ENCODE measurements at places on chromosomes 4 and X.

- no peak for DNase-seq
Observed at GRCh38 chr4:142434519-142435224, 411.4 kb downstream of the INPP4B start.

DNA sequence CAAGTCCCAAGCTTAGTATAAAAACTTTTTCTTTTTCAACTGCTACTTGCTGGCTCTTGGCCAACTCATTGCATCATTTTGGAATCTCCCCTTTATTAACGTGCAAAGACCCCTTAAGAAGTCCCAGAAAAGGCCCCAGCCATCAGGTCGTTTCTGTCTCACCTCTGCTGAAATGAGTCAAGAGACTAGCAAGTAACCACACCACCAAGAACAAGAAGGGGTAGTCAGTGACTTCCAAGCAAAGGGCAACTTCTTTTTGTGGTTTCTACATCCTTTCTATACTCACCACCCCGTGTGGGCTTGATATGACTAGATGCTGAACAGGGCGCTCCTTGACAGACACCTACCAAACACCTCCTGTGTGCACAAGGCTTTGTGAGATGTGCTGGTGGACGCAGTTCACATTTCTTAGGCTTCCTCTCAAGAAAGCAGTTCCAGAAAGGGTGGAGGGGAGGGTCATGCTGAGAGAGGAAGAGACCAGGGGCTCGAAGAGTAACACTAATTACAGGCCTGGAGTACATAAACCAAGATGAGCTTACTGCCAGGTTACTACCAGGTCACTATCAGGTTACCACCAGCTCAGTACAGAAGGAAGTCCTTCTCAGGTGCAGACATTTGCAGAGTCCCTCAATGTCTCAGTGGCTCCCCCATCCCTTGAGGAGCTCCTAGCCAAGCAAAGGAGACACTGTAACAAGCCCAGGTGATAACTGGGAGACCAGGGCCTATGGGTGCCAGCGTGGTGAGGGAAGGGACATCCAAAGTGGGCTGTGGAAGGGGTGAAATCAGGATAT, 19.3 kb downstream of the JAKMIP1 start:
- DNase-seq = no peak

DNA sequence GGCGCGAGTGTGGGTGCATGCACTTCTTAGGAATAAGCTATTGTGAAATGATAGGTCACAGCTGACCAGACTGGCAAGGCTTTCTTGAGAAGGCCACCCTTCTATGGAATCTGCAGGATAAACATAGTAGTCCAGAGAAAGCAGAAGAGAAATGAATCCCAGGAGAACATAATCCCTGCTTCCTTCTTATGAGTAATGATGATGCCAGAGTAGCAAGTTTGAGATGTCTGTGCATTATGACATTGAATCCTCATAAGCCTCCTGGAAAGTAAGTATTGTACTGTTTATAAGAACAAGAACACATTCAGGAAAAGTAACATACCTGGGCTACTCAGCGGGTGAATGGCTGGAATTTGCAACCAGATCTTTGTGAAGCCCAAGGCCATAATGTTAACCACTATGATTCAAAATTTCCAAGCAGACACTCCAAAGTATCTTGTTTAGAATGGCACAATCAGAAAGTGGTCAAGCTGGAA, 272.1 kb upstream of the HS3ST1 start:
- DNase-seq = no peak

DNA sequence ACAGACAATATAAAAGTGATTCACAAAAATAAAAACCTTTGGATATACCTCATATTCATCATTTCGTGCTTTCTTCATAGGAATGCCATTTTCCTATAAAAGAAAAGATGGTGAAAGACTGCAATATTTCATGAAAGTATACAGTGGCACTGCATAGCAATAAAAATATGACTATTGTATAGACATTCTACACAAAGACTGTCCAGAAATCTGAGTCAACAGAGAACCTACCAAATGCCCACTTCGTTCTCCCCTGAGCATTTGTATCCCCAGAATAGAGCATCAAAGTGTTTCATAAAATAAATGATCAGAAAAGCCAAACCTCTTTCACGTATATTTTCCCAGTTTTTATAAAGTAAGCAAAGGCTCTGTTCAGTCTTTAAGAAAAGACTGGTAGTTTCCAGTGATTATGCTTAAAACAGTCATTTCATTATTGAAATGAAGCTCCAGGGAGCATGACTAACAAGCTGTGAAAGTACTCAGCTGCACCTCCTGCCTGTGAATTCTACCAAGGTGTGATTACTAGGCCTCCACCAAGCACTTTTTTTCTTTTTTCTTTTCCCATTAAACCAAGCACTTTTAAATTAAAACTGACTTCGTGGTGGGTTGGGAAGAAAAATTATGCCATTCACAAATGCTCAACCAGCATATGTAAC, 20.2 kb downstream of the PPA2 start:
- DNase-seq = no peak

- no peak for DNase-seq
Observed at GRCh38 chr4:144757969-144758368, 112.0 kb downstream of the HHIP start.

GRCh38 chr4:90950385-90950841, 823.2 kb downstream of the CCSER1 start:
- DNase-seq = peak; percentile 17

- no peak for DNase-seq
Observed at GRCh38 chr4:116849620-116850019, 235.8 kb downstream of the TRAM1L1 start.

- DNase-seq = peak; percentile 56
Observed at GRCh38 chr4:184355111-184355604, 119.2 kb downstream of the IRF2 start.

DNA sequence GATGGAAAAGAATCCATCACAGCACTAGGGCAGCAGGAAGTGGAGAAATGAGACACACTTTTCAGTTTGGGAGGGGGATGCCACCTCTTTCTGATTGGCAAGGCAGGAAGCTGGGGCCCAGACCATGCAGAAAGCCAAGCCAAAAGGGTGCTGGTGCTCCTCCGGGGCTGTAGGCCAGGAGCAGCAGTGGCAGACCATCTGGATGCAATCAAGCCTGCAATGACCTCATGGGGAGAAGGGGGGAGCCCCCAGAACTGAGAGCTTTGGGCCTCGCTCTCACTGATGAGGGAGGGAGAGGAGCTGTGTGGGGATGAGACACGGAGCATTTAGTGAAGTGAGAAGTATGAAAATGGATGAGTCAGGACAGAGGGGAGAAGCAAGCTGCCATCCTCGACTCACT, 141.3 kb upstream of the NALF2 start:
- peak; percentile 47 for DNase-seq

GRCh38 chr4:110139111-110139510, 59.3 kb downstream of the ELOVL6 start:
- no peak for DNase-seq

DNA sequence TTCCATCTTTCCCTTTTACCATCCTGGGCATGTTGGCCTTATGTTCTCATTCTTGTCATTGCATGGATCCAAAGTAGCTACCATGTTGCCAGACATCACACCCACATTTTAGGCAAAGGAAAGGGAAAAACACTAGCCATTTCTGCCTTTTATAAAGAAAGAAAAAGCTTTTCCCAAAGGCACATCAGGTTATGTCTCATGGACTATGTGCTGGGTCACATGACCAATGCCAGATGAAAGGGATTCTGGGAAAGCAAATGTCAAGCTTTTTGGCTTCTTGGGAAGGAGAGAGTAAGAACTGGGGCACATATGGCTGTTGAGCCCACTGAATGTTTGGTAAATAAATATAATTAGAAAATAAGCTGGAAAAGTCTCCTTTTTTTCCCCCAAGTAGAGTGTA, 4.3 kb upstream of the SOD3 start:
- DNase-seq = no peak

DNA sequence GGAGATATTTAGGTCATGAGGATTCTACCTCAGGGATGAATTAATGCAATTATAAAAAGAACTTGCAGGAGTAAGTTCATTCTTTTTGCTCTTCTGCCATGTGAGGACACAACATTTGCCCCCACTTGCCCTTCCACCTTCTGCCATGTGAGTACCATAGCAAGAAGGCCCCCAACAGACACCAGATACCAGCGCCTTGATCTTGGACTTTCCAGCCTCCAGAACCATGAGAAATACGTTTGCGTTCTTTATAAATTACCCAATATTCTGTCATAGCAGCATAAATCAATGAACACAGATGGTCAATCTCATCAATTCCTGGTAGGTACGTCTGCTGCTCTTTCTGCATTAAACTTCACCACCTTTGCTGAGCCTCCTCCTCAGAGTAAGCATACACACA, 5.7 kb upstream of the SEPSECS start:
- DNase-seq = no peak

- no peak for DNase-seq
Observed at GRCh38 chrX:135393051-135393450, 28.7 kb upstream of the SMIM10L2A start.

GRCh38 chr4:31043382-31044062, 323.4 kb downstream of the PCDH7 start:
- no peak for DNase-seq

DNA sequence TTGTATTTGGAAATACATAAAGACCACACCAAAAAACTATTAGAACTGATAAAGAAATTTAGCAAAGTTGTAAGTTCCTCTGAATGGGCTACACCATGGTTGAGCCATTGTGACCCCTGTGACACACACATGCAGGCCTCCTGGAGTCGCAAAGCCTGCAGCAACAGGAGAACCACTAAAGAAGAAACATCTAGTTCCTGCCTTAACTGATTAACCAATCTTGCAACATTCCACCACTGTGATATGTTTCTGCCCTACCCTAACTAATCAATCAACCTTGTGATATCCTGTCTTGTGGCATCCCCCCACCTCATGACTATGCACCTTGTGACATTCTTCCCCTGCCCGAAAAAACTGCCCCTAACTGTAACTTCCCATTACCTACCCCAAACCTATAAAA, 401.8 kb downstream of the PRDM5 start:
- no peak for DNase-seq

- DNase-seq = no peak
Observed at GRCh38 chr4:138184886-138185285, 57.3 kb downstream of the SLC7A11 start.
